ENCODE measurements at places on chromosomes 12 and 14.

DNA sequence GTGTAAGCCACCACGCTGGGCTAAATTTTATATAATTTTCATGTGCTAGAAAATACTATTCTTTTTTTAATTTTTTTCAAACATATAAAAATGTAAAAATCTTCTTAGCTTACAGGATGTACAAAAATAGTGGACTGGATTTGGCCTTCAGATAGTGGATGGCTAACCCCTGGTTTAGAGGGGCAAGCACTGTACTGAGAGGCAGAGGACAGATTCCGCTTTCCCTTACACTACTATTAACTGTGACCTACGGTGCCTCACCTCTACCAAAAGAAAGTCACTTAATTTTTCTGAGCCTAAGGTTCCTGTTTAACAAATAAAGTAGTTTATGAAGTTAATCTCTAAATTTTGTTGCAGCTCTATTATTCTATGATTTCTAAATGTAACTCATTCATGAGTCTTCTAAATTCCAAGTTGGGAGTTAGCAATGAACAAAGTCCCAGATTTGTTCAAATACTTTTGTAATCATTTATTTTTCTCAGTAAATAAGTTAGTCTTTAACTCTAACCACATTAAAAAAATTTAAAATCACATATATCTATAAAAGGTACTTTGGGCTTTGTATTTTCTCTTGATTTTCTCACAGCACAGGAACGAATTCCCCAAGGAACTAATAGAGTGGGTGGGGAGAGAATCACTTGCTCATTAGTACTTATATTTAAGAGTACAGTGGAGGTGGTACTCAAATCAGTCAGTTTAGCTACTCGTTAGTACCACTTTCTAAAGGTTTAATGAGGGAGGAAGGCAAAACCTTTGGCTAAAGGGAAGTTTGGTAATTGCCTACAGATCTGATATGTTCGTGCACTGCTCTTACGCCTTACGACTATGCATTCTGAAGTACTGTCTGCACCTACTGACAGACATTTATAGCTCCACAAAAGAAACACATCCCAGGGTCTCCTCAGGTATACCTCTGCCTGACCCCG, 33.7 kb downstream of the SLC15A5 start:
- no peak for DNase-seq

DNA sequence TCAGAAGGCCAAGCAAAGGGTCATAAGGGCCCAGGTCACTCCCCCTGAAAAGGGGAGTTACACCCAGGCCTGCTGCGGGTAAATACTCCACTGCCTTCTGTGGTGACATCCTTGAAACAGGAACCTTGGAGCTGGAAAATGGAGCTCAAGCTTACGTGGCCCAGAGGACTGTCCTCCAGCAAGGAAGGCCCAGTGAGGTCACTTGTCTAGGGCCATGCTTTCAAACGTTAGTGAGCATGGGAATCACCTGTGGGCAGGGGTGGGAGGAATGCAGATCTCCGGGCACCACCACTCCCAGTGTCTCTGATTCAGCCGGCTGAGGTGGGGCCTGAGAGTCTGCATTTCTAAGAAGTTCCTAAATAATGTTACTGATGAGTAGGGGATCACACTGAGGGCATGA, 140.5 kb upstream of the CCND2 start:
- no peak for DNase-seq

DNA sequence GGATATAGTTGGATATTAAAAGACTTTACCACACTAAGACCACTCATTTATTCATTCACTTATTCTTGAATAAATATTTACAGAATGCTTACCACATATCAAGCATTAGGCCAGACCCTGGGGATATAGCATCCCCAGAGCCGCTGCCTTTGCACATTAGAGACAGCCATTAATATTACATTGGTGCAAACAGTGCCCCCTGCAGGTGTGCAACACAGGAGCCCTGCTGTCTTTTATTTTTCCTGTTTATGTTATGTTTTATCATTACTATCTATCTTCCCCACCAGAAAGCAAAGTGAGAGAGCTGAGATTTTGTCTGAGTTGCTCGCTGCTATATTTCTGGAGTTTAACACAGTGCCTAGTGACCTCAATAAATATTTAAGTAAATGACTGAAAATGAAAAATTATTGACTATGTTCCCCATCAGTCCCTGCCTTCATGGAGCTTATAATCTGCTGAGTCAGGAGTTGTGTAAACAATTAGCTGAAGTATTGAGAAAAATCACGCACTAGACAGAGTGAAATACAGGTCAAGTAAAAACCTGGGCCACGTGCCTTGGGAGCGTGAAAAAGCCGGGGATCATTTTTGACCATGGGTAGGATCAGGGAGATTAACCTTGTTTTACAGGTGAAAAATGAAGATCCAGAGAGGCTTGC, 301.6 kb downstream of the PCNX1 start:
- DNase-seq = no peak

- DNase-seq = no peak
Measured at GRCh38 chr12:12481631-12482030, 81.0 kb downstream of the DUSP16 start.

GRCh38 chr14:92578511-92578910, 64.9 kb downstream of the RIN3 start:
- DNase-seq = no peak

DNA sequence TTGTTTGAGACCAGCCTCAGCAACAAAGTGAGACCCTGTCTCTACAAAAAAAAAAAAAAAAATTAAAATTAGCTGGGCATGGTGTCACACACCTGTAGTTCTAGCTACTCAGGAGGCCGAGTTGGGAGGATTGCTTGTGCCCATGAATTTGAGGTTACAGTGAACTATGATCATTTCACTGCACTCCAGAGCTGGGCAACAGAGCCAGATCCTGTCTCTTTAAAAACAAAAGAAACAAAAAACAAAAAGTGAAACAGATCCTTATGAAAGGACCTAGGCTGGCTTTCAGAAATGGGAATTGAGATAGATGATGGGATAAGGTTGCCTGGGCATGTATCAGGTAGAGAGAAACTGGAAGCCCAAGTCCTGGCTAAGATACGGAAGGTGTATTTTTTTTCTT, 13.9 kb downstream of the ACTR6 start:
- no peak for DNase-seq

DNA sequence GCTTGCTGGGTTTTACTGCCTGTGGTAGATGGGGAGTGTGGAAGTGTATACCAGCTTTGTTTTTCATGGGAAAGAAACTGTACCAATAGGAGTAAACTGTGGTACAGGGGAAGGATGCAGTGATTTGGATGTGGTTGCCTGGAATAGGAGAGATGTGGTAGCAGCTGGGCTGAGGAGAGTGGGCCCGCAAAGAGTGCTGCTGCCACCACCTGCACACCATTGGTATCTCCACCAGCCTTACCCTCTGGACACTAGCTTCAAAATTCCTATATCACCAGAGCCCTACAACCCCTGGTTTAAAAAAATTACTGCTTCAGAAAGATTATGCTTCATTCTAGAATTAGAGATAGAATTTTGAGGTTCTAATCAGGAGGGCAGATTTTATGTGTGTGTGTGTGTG, 53.6 kb downstream of the AKAP6 start:
- no peak for DNase-seq

DNA sequence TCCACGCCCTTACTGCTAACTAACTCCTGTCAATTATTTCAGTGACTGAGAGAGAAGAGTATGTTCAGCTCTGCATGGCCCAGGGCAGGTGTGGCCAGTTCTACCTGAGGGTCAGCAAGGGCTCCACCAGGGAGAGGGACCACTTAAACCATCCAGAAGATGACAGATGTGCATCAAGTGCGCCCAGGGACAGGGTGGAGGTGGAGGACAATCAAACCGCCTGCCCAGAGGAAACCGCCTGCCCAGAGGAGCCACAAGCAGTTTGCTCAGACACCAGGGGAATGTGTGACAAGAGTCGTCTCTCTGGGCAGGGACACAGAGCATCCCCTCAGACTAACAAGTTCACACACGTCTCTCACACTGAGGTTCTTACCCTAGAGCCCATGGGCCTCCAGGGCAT, 14.5 kb downstream of the DPF3 start:
- no peak for DNase-seq

DNA sequence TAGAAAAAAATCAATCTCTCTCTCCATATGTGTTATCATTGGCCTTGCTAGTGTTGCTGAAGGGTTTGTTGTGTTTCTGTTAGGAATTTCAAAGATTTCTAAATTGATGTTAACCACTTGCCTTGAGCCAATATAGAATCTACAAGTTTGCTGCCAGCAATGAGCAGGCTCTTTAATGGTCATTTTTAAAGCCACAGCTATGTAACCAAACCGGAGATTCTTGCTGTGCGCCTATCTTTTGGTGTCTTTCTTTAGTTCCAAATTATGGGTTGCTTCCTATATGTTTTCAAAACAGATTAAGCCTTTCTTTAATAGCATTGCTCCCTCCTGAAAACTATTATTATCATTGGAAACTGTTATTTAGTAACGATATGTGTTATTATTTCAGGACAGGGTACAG, 545.7 kb downstream of the DIO2 start:
- DNase-seq = no peak

DNA sequence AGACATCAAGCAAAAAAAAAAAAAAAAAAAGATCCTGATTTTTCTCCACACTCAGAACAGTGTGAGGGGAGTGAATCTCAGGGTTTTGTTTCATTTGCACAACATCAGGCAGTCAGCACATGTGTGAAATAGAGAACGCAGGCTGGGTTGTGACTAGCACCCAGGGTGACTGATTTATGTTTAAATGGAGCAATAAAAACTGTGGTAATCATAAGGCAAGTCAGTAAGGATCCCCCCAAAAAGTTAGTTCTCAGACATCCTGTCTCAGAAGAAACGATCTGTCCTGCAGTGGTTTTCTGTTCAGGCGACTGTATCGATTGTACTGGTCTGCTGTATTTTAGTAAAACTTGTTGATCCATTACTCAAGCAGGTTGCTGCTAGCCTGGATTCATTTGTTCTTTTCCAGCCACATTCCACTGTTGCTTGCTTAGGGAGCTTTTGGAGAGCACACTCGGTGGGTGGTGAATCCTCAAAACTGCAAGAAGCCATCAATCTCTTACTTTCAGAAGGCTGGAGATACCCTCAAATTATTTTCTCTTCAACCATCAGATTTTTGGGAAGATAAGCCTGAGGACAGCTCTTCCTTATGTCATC, 107.1 kb downstream of the DACT1 start:
- DNase-seq = no peak

GRCh38 chr12:123062681-123063486, 82.4 kb downstream of the ARL6IP4 start:
- peak; percentile 35 for DNase-seq

- DNase-seq = no peak
Measured at GRCh38 chr12:122991623-122992275, 11.3 kb downstream of the ARL6IP4 start.

- no peak for DNase-seq
Measured at GRCh38 chr14:67186789-67187584, 2.3 kb upstream of the GARIN2 start.

DNA sequence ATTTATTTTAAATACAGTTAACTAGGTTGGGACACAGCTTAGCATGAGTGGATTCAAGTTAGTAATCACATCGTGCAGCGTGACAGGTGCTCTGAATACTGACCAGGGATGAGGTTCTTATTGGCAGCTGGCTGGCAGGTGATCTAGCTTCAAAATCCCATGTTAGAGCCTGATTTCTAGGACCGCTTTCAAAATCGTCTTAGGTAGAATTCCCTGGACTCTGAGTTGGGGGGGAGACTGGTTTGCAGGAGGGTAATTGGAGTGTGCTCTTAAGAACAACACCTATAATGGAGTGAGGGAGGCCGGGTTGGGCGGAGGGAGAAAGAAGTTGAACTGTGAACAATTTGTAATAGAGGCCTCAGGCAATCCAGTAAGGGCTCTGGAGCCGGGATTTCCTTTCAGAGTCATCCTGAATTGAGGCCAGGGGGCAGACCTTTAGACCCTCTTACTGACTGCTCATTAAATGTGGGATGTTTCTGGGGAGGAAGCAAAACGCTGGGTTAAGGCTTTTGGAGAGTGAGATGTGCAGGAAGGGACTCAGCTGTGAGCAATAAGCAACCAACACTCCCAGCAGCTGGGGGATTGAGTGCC, 874 bp upstream of the YARS2 start:
- no peak for DNase-seq

DNA sequence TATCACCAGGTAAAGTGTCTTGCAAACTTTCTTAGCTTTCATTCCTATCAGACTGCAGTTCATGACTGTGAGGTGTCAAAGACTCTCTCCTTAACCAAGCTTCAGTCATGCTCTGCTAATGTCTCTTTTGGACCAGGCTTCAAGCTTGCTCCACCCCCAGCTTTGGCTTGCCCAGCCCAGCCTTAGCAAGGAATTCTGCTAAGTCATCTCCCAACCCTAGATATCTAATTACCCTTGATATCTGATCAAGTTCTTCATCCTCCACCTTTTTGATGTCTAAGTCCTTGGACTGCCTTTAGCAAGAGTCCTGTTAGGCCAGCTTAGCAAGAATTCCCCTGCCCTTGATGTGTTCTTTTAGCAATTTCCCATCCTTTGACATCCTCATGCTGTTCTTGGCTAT, 108.9 kb upstream of the FGD4 start:
- no peak for DNase-seq

DNA sequence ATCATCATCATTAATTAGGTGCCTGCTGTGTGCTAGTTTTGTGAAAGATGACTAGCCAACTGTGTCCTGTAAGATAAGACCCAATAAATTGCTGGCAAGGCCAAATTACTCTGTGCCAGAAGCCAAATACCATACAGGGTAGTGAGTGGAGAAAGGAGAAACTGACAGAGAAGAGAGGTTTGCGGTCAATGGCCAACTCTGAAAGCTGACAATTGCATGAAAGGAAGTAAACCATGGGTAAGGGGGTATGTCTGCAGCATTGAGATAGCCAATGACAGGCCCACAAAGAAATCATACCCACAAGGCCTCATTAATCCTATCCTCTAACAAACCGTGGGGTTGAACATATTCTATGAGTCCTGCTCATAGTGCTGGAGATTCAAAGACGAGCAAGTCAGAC, 236.6 kb upstream of the CCDC196 start:
- DNase-seq = no peak

- DNase-seq = no peak
Measured at GRCh38 chr12:56205445-56205844, 16.2 kb upstream of the SMARCC2 start.

DNA sequence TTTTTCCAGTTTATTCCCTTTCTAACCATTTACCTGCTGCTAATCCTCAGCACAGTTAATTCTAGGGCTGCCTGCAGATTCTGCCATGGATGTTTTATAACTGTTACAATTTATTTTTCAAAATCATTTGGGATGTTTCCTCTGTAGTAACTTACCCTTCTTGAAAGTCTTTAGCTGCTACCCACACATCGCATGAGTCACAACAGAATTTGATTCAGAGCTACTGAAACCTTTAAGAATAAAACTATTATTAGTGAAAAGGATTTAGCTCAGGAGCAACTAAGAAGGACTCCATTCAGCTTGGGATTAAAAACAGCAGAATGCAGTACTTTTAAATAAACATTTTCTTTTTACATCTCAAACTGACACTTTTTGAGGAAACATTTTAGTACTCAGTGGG, 41.7 kb upstream of the RGS6 start:
- DNase-seq = no peak

GRCh38 chr12:102833687-102834441, 83.2 kb downstream of the PAH start:
- no peak for DNase-seq

- DNase-seq = no peak
Measured at GRCh38 chr14:23446291-23446851, 10.9 kb upstream of the MYH7 start.

Data from NCI-H1417 (cell line).